ENCODE measurements at places on chromosomes 13 and 19.

DNA sequence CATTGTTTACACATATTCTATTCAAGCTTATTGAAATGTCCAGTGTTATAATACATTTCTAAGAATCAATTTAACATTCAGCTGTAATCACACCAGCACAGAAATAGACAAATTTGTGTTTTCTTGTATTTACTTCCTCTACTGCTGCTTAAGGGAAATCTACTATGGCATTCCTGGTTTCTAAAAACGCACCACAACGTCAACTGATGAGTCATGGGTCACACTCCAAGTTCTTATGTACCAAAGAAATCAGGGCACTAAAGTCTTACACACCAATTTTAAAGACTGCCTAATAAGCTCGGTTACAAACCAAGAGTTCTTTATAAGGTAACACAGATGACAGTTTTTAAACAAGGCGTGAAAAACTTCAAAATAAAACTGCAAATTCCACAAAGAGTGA is 13.2 kb downstream of the LNX2 start:
- DNase-seq, result no peak

DNA sequence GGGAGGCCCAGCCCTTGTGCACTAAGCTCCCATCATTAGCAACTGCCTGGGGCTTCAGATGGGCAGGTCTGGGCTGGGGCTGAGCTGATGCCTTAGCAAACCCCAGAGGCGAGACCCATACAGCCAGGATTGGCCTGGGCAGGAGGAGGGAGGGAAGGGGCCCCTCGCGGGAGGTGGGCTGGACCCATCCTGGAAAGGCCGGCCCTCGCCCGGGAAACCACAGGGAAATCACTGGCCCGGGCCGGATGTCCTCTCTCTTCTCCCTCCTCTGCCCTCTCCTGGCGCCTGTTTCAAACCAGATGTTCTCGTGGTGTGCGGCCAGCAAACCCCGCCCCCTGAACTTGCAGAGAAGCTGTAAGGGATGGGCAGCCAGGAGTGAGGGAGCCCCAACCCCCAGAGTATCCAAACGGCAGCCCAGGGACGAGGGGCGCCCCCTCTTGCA is 43.1 kb downstream of the TMEM255B start:
- no peak for DNase-seq

DNA sequence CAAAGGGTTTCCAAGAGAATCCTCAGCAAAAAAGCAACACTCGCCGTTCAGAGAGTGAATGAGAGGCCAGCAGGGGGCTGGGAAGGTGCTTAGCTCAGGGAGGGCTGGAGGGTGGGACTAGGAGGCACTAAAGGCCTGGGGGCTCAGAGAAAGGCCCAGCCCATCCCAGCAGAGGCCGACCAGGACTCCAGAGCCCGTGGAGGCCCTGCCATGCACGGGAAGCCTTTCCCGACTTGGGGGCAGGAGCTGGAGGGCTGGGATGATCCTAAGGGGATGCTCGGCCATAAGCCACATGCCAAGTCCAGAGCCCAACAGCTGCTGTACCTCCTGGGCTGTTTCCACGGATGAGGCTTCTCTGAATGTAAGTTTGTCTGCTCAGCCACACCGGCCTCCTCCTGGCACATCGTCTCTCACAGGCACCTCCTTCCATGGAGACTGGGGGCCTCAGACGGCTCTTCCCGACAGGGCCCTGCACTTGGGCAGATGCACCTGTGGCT is 19.5 kb downstream of the RASA3 start:
- DNase-seq, result no peak

DNA sequence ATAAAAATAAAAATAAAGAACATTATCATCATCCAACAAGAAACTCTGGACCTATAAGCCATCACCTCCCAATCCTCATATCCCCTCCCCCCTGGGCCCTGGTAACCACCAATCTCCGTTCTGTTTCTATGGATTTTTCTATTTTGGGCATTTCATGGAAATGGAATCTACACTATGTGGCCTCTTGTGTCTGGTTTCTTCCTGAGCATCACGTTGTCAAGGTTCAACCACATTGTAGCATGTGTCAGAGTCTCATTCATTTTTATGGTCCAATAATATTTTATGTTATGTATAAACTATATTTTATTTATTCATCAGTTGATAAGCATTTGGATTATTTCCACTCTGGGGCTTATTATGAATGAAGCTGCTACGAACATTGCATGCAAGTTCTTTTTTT is 26.9 kb downstream of the SULT2B1 start:
- no peak for DNase-seq

DNA sequence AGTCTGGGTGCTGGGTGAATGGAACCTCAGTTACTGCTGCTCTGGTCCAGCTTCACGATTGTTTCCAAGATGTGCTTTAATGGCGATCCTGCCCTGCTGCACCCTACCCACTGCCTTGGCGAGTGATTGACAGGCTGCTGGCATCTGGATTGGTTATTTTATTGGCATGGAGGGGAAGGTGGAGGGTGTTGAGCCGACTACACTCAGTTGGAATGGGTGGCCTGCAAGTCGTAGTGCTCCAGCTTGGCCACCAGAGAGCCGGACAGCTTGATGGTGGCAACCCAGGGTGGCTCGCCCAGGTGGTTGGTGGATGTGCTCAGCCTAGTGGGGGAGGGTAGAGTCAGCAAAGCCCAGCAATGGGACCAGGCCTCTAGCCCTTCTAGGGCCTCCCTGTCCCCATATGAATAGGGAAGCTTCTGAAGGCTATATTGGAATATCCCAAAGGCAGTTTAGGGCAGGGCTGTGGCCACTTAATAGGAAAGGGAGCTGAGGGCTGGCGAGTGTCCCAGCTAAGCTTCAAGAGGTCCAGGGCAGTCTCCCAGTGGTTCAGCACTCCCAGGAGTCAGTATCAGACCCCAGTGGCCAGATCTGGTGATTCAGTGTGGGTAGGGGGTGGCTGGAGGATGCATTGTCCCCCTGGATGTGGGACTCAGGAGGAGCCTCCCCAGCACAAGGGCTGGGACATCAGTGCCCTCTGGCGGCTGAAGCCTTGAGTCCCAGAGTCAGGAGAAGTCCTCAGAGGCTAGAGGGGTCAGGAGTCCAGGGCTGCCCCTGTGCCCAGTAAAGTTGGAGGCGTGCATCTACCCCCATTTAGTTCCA is 3.4 kb downstream of the GGN start:
- DNase-seq, result no peak

DNA sequence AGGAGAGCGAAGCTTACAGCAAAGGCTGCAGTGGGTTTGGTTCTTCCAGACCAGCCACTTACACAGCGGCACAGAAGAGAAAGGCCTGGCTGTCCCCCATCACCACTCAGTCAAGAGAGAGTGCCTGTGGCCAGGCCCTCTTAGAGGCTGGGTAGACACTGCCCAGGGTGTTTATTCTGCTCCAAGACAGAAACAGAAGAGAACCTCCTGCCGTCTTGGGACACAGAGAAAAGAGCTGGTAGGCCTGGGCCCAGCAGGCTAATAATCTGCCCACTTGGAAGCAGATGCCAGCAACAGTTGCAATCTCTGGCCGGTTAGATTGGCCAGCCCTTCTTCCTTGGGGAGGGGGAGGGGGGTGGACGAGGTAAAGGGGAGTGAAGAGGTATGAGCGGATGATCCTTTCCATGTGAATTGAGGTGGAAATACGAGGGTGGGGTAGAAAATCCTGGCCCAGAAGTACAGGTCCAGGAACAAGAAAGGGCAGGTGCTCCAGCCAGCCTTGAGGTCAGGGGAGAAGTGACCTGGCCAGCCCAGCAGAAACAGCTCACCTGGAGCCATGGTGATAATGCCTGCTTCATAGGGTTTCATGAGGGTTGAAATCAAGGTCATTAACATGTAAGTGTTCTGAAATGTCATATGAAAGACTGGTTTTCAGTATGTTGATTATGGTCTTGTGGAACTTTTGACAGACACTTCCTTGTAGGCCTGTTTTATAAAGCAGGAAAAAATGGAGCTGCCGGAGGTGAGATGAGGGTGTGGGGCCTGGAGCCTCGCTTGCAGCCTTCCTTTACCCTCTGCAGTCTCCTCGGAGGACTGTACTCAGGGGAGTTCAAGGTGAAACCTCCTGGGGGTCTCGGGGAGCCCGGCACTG is 116.9 kb downstream of the SIPA1L3 start:
- no peak for DNase-seq

DNA sequence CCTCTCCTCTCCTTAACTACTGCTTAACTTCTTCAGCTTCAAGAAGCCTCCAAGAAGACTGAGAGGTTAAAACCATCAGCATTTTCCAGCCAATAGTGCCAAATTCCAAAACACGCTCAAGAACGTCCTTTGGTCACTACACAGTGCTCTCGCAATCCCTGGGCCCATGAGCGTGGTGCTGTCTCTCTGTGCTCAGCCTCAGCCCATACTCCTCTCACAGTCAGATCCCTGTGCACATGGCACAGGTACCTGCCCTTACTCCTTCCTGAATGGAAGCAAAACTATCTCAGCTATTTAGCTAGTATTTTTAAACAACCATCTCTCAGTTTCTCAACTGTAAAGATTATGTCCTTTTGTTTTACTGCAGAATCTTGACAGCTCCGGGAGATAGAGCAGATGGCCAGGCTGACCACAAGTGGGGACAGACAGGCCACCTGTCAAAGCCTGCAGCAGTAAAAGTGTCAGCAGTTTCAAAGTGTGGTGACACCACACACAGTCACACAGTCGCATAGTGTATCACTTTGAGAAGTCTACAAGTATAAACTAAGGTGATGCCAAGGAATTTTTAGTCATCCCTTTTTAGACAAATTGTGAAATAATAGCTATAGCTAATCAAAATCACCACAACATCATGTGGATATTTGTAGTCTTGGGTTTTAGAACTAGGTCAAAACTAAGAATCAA is 35.7 kb downstream of the DZIP1 start:
- no peak for DNase-seq

Measured in stimulated activated CD4-positive, alpha-beta T cell treated with anti-CD3 and anti-CD28 coated beads, Interleukin-1b, Interleukin-23, amount 100 ng/mL, for 4 hours (primary cell).